Epithelial cell of prostate (primary cell): ENCODE measurements at places on chromosomes 16 and 17.

DNA sequence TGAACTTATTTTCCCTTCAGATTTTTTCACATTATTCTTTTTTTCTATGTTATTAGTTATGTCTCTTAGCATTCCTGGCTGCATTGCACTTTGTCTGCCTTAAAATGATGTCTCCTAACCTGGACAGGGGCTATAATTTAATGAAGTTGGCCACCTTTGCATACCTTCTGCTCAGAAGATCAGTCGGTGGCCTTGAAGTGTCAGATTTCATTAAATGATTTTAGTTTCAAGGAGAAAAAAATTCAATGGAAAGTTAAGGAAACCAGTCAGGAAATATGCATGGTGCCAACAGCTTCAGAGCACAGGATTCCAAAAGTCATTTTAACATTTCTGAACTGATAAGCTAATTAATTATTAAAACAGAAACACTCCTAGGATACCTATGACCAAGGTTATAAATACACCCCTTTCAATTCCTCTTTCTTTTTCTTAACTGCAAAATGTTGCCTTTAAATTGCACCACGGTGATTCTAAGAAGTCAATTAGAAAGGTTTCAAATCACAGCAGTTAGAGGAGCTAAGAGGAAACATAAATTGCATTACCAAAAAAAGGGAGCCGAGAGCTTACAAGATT lies 533.4 kb downstream of the KCNJ2 start:
- no peak for DNase-seq

- DNase-seq: no peak
These were observed 56.4 kb downstream of the BRIP1 start for GRCh38 chr17:61806936-61807335.

GRCh38 chr17:79623786-79624717 lies 13.2 kb upstream of the RBFOX3 start:
- no peak for DNase-seq

GRCh38 chr16:13029786-13030185 lies 128.4 kb downstream of the SHISA9 start:
- DNase-seq: no peak
